ENCODE measurements at places on chromosomes 7 and 10.

- no peak for DNase-seq
These were observed 269.6 kb upstream of the FZD1 start for GRCh38 chr7:90994601-90995000.

DNA sequence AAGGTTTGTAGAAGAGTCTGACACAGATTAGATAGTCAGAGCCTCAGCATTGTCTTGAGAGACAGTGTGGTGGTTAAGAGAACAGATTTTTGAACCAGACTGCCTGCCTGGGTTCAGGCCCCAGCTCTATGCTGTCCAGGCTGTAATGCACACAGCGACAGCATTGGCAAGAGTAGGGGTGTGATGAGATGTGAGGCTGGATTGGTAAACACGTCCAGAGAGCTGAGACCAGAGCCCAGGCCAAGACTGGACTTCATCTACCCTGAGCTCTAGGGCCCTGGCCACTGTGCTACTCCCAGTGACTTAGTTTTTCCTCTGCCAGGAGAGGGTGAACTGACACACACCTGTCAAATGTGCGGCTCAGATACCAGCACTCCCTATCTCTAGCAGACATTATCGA is 360.4 kb downstream of the RPS24 start:
- DNase-seq: no peak

GRCh38 chr10:123361832-123362231 is 207.6 kb downstream of the BUB3 start:
- DNase-seq: no peak

- DNase-seq: peak; percentile 8
These were observed 124.9 kb downstream of the ANLN start for GRCh38 chr7:36514289-36515243.

DNA sequence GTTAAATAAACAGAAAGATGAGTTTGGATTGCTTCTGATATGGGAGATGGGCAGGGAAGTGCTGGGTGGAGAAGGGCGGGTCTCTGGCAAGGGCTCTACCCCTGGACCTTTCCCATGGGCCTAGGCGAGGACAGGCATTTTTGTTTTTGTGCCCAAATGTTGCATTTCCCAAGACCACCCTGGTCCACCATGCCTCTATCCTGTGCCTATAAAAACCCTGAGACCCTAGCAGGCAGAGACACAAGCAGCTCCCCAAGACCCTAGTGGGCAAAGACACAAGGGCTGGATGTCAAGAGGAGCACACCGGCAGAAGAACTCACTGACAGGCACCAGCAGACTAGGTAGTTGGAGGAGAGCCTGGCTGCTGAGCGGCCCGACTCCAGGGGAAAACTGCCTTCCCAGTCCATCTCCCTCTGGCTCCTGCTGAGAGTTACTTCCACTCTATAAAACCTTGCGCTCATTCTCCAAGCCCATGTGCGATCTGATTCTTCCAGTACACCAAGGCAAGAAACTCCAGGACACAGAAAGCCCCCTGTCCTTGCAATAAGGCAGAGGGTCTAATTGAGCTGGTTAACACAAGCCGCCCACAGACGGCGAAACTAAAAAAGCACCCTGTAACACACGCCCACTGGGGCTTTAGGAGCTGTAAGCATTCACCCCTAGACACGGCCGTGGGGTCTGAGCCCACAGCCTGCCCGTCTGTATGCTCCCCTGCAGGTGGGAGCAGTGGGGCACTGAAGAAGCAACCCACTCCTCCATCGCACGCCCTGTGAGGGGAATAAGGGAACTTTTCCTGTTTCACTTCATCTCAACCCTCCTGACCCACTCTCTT is 291.4 kb downstream of the PTPRN2 start:
- peak; percentile 20 for DNase-seq

DNA sequence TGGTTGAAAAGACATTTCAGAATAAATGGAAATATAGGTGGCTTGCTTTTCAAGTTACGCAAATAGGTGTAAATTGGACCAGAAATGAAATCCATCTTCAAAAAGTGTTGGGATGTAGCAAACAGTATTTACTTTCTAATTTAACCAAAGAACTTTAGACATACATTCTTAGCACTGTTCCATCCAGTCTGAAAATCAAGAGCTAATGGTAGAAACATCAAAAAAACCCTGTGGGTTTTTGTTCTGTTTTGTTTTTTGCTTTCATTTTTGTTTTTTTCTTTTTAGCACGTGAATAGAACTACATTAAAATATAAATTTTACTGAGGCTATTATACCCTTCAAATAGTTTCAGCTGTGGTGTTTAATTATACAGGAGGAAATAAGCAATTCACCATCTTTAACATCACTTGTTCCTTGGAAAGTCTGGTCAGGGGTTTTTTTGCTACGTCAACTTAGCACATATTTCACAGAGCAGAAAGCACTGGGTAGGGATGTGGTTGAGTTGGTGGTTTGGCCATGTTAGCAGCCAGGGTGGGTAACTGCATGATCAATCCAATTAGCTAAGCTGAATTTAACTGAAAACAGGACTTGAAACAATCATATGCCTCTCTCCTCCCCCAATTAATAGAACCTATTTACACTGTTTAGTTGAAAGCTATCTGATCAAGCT is 275.4 kb upstream of the PFKP start:
- no peak for DNase-seq

DNA sequence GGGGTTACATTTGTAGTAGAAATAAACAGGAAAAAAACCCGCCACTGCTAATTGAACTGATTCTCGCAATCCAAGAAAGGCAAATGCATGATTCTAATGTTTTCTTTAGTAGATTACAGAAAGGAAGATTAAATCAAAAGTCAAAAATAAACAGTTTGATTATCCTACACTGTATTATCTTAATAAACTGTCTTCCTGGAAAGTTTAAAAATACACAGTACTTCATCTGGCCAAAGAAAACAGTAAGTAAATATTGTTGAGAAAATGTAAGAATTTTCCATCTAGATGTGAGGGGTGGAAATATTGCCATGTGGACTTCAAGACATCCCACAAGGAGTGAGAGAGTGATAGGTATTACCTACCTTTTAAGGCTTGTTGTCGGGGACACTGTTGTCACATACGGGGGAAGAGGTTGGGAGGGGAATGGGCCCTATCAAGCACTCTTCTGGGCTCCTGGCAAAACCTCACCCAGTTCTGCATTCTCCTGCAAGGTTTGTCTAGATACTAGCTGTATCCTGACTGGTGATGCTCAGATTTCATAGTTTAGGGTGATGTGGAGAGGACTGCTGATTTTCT is 17.8 kb downstream of the GRK5 start:
- DNase-seq: no peak

DNA sequence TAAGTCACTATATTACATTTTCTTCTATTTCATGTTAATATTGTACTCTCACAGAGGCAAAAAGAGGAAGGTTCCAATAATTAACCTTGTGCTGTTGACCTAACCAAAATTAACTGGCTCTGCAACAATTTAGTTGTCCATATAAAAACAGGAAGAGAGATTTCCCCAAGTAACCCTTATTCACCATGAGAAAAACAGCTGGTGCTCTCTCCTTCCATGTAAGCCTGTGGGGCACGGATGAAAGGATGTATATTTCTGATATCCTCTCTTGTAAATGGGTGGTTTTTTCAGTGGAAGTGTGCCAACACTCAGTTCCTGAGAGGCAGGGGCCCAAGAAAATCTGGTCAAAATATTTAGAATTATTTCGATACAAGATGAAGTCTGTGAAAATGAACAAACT is 358.1 kb downstream of the CRPPA start:
- DNase-seq: no peak

DNA sequence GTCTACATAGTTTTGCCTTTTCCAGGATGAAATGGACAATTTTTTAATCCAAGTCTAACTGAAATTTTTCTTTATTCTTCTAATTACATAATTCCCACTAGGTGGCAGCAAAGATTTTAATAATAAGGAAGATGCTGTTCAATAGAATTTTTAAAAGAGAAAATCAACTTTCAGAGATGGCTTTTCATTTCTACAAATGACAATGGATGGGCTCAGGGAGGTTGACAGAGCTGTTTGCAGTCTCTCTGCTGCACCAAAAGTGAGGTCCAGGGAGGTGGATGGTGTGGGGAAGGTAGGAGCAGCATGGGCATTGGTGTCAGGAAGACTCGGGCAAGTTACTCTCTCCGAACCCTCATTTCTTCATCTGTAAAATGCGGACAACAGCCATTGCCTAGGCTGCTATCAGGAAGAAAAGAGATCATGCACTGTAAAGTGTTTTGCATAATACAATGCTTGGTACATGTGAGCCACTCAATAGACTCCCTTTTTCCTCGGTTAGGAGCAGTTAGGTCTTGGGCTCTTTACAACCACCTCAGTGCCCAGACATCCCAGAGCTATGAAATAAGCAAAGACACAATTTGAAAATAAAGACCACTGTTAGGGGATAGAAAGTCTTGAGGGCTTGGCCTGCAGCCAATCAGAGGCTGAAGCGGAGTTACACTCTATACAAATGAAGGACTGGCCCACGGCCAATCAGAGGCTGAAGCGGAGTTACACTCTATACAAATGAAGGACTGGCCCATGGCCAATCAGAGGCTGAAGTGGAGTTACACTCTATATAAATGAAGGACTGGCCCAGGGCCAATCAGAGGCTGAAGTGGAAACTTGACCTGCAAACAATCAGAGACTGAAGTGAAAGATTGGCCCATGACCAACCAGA is 107.1 kb downstream of the ABLIM1 start:
- no peak for DNase-seq

GRCh38 chr10:88027570-88027969 is 164.1 kb downstream of the PTEN start:
- DNase-seq: no peak

DNA sequence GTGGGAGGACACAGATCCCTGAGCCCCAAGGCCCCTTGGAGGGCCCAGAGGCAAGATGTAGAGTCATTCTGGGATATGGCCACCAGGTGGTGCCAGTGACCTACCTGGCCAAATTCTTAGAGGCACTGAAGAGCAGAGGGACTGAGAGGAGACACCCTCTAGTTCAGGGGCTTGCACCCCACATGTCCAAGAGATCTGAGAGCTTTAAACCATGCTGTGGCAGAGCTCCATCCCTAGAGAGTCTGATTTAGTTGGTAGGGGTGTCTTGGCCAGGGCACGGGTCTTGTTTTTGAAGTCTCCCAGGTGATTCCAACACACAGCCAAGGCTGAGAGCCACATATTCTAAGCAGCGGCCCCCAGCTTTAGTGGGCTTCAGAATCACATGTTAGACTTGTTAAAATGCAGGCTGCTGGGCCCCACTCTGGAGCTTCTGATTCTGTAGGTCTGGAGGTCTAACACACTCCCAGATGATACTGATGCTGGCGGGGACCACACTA is 52.5 kb downstream of the PRF1 start:
- peak; percentile 93 for DNase-seq

- no peak for DNase-seq
These were observed 51.4 kb downstream of the CFAP70 start for GRCh38 chr10:73307203-73307800.

GRCh38 chr10:35335133-35336083 is 901 bp upstream of the CCNY start:
- DNase-seq: peak; percentile 66

GRCh38 chr7:88001744-88002530 is 67.9 kb downstream of the ADAM22 start:
- no peak for DNase-seq

DNA sequence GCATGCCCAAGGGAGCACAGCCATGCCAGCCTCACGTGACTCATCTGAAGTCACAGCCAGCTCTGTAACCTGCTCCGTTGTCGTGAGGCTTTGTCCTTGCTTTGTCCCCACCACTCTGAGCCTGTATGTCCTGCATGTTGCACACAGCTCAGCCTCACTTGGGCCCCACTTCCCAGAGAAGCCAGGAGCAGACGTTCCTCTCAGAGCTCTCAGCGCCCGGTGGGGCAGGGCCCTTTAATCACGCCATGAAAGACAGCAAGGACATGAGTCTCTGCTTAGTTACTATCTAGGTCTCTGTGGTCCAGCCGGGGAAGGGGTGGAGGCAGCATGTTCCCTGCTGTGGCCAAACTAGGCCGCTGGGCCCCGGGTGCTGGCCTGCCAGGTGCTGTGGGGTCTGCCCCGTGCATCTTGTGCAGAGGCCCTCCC is 127.4 kb upstream of the FAM20C start:
- DNase-seq: no peak

DNA sequence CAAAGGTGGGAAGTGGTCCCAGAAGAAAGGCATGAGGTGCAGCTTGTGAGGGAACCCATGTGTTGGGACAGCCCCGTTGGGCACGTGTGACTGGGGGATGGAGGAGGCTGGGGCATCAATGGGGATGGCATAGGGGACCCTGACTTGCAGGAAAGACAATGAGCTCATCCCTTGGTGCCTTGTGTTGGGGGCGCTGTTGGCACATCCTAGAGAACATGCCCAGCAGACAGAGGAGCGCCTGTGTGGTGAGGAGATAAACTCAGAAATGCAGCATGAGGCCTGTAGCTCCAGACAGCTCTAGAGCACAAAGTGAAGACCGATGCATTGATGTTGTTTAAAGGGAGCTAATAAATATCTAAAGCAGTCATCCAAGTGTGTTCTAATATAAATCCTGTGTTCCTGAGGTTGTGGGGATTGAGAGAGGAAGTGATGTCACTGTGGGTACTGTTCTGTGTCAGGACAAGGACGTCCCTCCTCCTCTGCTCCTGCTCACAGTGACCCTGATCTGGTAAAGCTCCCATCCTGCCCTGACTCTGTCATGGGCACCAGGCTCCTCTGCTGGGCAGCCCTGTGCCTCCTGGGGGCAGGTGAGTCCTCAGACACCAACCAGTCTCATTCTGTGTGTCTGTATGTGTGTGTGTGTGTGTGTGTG is 126.1 kb upstream of the PRSS58 start:
- no peak for DNase-seq

DNA sequence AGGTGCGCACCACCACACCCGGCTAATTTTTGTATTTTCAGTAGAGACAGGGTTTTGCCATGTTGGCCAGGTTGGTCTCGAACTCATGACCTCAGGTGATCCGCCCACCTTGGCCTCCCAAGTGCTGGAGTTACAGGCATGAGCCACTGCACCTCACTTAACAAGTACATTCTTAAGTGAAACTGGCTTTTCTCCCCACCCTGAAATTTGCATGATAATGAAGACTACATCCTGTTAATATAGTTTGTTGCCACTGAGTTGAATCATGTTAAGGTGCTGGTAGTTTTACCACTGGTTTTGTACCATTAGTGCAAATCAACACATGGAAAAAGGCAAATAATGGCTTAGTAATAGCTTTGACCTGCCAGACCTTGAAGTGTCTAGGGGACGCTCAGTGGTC is 62.2 kb downstream of the MPLKIP start:
- no peak for DNase-seq

GRCh38 chr7:2539031-2539911 is 16.1 kb downstream of the BRAT1 start:
- DNase-seq: peak; percentile 40

DNA sequence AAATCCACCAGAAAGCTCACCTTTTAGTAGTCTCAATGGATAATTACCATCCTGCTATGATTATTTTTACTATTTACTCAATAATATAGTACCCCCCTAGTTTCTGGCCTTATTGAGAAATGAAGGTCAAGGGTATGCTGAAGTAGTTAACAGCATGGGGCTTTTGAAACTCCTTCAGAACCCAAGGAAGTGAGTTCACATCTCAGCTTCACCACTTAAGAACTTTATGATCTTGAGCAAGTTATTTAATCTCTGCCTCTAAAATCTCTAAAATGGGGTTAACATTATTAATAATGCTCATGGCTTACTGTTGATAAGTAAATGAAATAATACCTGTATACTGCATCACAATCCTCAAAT is 5.8 kb downstream of the MTPN start:
- DNase-seq: no peak
